ENCODE measurements at places on chromosomes 4 and X.

- no peak for DNase-seq
Measured at GRCh38 chrX:23935106-23935505, 27.3 kb downstream of the CXorf58 start.

GRCh38 chr4:101037938-101038413 lies 309.4 kb downstream of the PPP3CA start:
- DNase-seq = no peak

DNA sequence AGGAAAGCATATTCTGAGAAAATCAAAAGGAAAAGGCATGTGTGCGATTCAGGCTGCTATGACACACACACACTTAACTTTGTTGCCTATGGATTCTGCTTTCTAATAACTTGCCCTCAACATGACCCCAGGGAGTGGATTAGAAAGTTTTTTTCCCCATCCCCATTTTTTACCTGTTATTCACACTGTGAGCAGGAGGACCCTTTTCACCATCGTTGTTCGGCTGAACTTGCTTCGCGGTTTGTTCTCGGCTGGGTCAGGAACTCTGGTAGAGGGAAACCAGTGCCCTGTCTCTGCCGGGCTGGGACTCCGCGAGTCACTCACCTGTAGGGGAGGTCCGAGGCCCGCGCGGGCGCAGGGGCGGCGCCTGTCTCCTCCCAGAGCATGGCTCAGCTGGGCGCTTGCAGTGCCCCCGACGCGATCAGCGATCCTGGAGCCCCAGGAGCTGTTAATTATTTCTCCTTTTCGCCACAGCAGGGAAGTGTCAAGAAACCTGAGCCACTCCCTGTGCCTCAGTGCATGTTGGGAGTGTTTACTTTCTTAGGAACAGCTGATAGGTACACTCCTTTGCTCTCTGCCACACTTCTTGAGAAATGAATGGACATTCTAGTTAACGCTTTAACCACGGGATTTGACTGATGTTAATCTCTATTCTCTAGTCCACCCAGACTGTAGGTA lies at the start of gene RASSF6:
RASSF6 (minus strand) TSS at position 322 of the 678 bp plus-strand sequence. CDS start 8,641 bp downstream, outside the sequence.
- DNase-seq = no peak

GRCh38 chr4:6986072-6986780 lies 56.9 kb upstream of the TADA2B start:
- no peak for DNase-seq

DNA sequence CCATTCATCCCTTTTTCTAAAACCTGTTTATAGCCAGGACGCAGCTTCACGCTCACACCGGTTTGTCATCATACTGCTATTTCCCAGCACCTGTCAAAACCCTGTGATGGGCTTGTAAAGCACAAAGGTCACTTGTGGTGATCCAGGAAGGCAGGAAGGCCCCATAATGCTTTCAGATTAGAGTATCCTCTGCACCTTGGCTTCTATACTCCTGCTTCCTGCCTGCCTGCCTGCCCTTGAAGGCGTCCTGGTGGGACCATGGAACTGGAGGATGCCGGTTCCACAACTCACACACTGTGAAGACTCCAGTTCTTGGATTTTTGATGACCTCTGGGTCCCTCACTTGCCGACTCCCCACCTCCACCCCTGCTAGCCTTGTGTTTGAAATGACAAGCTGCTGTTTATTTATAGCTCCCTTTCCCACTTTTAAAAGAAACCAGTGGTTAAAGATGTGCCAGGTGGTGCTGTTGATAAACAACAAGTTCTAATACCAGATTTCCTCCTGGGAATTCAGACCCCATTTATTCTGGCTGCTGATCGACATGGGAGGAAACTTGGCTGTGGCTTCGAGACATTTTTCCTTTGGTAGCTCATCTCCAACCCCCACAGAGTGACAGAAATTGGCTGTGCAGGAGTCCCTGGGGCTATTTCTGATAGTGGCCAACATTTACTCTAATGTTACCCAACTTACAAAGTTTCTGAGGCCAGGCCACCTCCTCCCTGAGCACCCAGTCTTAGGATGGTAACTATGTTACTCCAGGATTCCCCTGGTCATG lies 211.5 kb downstream of the KDR start:
- DNase-seq = no peak

DNA sequence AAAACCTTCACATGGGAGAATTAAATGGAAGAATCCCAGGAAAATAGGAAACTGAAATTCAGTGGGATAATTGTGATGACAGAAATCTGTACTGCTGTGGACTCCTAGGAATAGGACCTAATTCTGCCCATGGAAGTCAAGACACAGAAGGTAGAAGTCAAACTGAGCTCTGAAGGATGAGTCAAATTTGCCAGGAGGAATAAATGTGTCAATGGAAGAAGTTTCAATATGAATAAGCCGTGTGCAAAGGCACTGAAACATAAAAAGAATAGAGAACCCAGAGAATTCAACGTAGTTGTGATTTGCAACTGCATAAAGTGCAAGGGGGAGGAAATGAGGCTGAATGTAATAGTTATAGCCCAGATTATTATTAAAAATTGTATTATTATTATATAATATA lies 11.6 kb downstream of the ENAM start:
- DNase-seq = no peak

Data from stimulated activated CD4-positive, alpha-beta T cell treated with anti-CD3 and anti-CD28 coated beads, Interleukin-12 subunit alpha, Interleukin-12 subunit beta, amount 100 ng/mL, for 24 hours (primary cell).